ENCODE measurements at places on chromosomes 12 and 14.
A peak's percentile ranks its signal among the peaks of the same experiment; 100 is the strongest.

DNA sequence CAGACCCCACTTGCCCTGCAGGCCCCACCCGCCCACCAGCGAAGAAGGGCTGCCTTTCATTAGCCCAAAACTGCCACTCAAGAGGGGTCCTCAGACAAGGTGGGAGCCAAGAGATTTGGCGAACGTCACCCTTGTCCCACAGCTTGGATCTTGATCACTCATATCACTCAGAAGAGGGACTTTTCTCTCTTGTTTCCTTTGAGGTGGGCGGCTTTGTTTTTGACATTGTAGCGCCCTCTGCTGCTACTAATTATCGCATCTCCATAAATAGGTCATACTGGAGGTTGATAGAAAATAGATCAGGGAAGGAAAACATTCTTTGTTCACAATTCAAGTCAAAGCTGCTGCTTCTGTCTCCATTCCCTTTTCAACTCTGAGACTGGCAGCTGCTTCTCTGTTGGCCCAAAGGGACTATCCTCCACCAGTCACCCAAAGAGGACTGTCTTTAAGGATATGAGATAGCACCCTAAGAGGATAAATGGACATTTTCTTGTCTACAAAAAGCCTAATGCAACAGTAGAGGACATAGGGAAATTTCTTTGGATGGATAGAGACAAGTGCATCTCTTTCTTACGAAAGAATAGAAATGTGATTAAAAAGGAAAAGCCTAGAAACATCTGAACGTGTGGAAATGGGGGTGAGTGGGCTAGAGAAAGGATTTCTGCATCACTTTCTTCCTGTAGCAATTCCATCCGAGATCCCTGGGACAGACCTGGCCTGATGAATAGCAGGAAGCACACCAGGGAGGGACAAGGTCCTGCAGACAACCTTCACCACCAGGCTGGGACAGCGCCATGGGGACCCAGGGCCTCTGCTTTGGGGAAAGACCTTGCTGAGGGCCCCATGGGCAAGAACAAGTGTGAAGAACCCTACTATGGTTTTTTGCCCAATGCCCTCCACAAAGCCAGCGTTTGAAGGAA, 115.8 kb downstream of the DAD1 start:
- peak; percentile 54 for DNase-seq

DNA sequence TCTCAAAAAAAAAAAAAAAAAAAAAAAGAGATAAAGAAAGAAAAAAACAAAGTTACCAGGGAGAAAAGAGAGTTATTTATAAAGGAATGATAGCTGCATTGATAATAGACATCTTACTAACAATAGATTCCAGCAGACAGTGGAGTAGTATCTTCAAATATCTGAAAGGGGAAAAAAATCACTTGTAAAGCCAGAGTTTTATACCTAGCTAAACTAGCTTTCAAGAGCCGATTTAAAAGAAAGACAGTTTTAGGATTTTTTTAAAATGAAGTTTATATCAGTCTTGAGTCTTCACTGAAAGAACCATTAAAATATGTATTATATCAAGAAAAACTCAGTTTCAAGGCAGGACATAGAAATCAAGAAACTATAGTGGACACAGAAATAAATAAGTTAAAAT, 262.4 kb downstream of the ZFP36L1 start:
- DNase-seq, result no peak

DNA sequence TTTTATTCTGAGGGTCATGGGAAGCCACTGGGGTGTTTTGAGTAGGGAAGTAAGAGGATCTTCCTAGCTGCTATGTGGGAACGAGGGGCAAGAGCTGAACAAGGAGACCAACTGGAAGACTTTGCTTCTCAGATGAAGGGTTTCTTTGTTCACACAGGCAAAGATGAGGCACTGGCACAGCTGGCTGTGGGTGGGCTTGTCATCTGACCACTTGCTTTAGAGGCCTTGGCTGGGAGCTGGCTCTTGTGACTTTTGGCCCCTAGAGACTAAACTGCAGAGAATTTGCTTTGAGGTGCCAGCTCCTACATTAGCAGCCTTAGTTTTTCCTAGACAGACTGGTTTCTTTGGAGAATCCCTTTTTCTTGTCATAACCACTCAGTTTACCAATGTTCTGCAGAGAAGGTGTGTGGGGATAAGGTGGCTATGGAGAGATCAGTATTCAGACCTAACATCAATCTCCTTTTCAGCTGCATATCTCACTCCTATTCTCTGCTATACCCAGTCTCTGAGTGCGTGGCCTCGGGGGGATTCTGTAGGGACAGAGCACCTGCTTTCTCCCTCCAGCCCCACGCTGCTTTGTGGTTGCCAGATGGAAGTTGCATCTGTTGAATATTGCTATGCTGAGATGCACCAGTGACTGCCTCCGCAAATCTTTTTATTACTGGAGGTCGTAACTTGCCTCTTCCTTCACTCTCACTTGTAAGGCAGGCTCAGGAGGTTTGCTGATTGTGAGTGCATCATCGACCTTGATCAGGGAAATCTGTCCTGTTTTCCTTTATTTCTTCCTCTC, 12.7 kb downstream of the PPP2R5C start:
- no peak for DNase-seq

GRCh38 chr12:66803930-66804329, 125.1 kb upstream of the GRIP1 start:
- no peak for DNase-seq

DNA sequence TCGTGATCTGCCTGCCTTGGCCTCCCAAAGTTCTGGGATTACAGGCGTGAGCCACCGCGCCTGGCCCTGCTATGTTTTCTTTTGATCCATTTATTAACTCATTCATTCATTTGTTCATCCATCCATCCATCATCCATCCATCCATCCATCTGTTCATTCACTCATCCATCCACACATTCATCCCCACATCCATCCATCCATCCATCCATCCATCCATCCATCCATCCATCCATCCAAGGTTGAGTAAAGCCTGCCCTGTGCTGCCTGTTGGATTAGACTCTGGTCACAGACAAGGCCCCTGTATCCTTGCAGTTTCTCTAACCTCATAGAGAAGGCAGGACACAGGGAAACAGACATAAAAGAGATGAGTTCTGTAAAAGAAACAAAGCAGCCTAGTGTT, 44.9 kb downstream of the DNAH10 start:
- no peak for DNase-seq

GRCh38 chr12:83015390-83016217, 328.9 kb downstream of the TMTC2 start:
- DNase-seq, result no peak

DNA sequence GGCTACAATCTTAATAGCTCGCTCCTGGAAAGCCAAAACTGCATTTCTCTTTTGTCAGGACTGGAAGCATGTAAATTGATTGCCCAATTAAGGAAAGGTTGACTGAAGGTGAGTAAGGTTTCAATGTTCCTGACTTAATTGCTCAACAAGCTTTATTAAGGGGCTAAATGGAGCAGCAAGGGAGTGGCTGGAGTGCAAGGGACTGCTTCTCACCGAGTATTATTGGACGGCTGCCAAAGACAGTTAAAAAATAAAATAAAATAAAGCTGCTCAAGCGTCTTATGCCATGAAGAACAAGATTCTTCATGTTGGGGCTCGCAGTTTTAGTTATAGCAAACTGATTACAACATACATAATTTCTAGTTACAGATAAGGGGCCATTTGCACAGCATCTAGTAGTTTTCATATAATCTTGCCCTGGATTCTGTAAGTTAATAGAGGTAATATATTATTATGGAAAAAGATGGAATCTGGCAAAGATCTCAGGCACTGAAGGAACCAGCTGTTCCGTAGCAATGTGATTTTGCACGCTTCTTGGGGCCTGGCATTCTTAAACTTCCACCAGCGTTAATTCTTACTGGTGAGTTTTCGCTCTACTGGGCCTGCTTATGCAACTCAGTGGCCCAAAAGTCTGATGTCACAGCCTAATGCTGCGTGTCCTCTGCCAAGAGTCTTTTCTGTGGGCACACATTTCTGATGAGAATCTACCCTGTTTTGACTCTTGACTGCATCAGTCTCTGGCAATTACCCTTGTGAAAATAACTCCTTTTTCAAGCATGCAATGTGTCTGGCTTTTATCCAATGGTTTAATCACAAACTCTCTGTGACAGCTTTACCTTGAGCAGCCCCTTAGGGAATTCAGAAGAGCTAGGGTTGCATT, 108.5 kb downstream of the SLC38A1 start:
- peak; percentile 77 for DNase-seq

- DNase-seq, result no peak
Observed at GRCh38 chr12:115763982-115764621, 513.4 kb downstream of the MED13L start.

DNA sequence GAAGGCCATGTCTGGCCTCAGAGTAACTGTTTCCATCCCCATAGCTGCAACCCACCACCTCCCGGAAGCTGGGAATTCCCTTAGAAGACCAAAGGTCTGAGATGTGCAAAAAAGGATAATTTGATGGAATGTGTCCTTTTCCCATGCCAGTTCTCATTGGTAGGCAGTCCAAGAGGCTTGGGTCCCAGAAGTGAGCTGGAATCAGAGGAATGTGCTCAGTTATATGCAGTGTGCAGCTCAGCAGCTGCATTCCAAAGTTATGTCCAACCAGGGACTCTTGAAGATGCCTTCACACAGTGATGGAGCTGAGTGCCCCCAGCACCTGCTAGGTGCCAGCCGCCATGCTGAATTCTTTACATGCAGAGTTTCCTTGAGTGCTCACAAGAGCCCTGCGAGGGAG, 583.9 kb upstream of the TBX3 start:
- no peak for DNase-seq
